Umbilical cord (tissue), 2 donors: ENCODE measurements at places on chromosomes 2 and 18.

GRCh38 chr2:217789003-217789735 lies 213.6 kb downstream of the TNS1 start:
- DNase-seq, result peak; percentile 76

- no peak for DNase-seq
Observed at GRCh38 chr2:65073879-65074565, 17.8 kb downstream of the CEP68 start.

- no peak for DNase-seq
Observed at GRCh38 chr2:12348216-12348615, 368.5 kb upstream of the TRIB2 start.

DNA sequence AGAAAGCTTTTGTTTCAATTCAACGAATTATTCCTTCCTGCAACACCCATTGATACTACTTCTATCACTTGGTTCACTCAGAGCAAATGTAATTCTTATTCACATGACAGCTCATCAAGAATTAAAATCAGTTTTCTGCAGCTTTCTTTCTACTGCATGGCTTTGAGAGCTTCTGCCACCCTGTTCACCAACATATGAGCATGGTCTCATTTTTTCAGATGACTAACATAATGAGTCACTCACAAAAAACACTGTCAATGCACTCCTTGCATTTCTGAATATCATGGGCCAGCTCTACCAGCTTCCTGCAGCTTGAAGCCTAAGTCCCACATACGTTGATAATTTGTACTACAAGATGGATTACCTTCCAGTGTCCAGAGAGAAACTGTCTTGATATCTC lies 342.9 kb downstream of the LRATD1 start:
- DNase-seq, result no peak

GRCh38 chr2:207126724-207127308 lies 38.9 kb downstream of the KLF7 start:
- no peak for DNase-seq

GRCh38 chr18:43888598-43888997 lies 611.3 kb upstream of the SYT4 start:
- DNase-seq, result no peak

DNA sequence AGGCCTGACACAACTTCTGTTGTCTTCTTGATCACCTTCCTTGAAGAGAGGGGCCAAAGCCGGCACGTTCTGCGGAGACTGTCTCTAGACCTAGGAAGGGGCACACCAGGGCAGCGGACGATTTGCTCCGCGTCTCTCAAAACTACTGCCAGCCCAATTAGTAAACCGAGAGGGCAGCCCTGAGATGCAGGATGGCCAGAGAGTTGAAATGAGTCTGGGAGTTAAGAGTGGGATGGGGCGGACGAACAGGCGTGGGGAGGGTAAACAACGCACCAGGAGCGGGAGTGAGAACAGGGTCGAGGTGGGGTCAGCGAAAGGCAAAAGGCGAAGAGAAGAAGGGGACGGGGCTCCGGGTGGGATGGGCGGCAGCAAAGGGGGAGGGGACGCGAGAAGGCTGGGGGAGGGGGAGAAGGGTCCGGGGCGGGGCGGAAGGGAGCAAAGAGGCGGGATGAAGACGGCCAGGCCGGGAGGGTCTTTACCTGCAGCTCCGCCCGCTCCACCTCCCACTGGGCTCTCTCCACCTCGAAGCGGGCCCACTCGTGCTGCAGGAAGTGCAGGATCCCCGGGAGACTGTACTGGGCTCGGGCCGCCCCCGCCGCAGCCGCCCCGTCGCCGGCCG lies 476 bp downstream of the STRN start:
- DNase-seq, result peak; percentile 62

- DNase-seq, result peak; percentile 56
Observed at GRCh38 chr18:48983793-48984437, 33.1 kb upstream of the SMAD7 start.

- DNase-seq, result no peak
Observed at GRCh38 chr18:1124495-1124894, 219.8 kb downstream of the ADCYAP1 start.

DNA sequence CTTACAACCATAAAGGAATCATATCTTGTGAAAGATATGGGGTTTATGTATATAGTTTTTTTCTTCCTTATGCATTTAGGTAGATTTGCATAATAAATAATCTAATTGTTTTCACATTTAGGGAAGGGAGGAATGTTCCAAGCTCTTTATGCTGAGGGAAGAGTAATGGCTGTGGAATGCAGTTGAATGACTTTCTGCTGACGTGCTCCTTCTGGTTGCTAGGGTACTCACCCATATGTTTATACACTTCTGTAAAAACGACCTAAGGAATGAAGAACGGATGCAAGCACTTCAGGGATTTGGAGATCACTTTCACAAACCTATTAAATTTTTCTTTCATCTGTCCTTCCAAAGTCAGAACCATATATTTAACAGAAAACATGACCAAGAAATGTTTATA lies 29.2 kb upstream of the PPP4R1 start:
- DNase-seq, result peak; percentile 97

GRCh38 chr18:28723506-28723905 lies 546.6 kb upstream of the CDH2 start:
- DNase-seq, result no peak

GRCh38 chr18:3455907-3456685 lies 6.1 kb downstream of the TGIF1 start:
- no peak for DNase-seq

- DNase-seq, result no peak
Observed at GRCh38 chr2:98123286-98123685, 36.3 kb downstream of the VWA3B start.

DNA sequence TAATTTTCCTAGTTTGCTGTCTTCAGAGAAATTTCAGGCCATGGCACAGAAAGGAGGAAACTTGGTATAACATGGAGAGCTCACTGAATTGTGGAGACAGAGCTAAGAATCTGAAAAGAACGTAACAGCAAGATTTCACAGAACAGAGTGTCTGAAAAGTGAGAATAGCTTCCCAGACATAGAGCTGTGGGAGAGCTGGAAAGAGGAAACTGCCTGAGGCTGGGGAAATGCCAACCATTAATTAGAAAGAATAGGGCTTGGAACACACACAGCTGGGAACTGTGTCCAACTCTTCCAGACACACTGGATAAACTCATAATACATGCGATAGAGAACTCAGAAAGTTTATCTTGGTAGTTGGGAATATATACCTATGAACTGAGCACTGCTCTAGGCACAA lies 51.6 kb upstream of the KYNU start:
- no peak for DNase-seq
